ENCODE measurements at places on chromosomes 7 and 10.

DNA sequence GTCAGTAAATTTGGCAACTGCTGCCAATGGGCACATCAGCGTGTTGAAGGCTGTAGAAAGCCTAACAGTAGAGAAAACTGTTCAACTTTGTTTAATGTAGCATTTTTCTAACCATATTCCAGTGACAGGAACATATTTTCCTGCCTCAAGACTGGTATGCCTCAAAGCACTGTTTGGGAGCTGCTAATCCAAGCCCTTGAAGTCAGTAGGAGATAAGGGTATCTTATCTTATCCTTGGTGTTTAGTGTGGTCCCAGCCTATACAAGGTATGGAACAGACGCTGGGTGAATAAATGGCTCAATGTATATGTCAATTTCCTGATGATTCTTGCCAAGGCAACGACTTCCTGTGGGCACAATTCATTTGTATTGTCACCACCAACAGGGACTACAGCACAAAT, 97.5 kb upstream of the CREB5 start:
- no peak for DNase-seq

GRCh38 chr7:132112657-132113056, 463.6 kb downstream of the PLXNA4 start:
- DNase-seq = no peak

- no peak for DNase-seq
Observed at GRCh38 chr10:7411671-7412128, 866 bp upstream of the SFMBT2 start.

- no peak for DNase-seq
Observed at GRCh38 chr7:156609010-156609877, 31.3 kb upstream of the RNF32 start.

DNA sequence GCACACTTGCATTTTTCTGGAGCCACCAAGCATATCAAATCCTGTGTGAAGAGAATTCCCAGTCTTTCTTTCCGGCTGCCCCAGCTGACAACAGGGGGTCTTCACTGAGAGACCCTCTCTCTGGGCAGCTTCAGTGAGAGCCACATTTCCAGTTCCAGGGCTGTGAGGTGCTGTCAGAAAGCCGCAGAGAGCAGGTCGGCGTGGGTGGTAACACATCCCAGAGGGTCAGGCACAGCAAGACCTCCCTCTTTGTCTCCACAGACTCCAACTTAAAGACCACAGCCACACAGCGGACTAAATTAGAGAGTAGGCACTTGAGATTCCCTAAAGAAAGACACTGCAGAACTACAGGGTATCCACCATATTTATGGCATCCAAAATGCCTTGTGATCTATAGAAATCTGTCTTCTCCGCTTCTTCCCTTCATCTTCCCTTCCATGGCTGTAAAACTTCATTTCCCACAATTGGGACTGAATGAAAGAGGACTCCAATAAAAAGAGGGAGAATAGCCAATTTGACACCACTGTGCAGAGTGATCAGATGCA, 116.0 kb upstream of the C7orf33 start:
- no peak for DNase-seq

DNA sequence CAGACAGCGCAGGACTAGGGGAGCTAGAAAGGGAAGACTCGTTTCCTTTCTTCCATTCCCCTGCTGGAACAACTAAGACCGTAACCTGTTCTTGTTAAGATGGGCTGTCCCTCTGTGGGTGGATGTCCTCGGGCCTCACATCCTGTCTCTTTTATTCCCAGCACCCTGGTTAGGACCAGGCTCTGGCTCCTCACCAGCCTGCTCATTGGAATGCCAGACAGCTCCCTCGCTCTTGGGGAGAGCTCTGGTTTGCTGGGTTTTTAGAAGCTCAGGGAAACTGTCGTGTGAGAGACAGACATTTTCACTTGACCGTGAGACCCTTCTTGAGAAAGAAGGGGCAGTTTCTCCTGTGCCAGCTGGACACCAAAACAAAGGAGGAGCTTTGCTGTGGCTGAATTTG, 58.1 kb upstream of the HABP2 start:
- peak; percentile 84 for DNase-seq

DNA sequence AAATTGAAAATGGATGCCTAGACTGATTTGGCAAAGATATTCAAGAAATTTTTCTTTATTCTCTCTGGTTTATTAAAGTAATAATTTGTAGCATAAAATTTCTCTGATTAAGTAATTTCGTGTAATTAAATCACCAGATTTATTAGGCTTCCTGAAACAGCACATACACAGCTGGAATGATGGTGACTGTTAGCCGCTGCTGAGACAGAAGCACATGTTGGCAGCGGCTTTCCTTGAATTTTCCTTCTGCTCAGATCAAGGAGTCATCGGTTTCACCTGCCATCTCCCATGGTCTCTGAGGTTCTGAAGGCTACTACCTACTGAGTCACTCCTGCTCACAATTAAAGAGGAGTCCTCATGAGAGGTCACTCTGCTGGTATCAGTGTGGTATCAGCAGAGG, 101.5 kb downstream of the GFRA1 start:
- no peak for DNase-seq
